ENCODE measurements at places on chromosomes 3 and 15. TPM values are rescaled to one million over a fixed set of nuclear protein-coding genes. Genes with fewer than 3 reads are reported as not detected.

DNA sequence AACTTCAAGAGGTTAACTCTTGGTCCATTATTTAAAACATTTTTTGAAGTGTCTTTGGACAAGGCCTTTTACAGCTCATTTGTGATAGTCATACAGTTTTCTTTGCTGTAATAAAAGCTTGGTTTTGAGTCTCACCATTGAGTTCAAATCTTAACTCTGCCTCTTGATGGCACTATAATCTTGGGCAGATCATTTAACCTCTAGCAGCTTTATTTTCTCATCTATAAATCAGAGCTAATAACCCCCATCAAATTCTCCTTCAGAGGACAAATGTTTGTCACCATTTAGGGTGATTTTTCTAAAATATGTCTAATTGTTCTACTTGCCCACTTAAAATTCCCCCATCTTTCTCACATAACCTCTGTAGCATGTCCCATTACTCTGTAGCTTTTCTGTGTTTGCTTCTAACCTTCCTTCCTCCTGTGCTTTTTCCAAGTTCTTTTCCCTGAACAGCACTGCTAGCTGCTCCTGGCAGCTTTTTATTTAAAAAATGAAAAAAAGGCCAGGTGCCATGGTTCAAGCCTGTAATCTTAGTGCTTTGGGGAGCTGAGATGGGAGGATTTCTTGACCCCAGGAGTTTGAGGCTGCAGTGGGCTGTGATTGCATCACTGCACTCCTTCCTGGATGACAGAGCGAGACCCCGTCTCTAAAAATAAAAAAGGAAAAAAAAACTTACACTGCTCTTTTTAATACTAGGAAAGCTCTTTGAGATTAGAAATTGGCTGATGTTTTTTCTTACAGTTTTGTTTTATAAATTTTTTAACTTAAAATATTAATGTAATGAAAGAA lies 28.5 kb downstream of the UBE2E1 start:
- DNase-seq = no peak

Gene DOCK3
- 5.0 TPM for total RNA-seq

GRCh38 chr15:98387866-98388265 lies 260.5 kb upstream of the IGF1R start:
- DNase-seq = no peak

Gene CRABP1
- 803 TPM for total RNA-seq

DNA sequence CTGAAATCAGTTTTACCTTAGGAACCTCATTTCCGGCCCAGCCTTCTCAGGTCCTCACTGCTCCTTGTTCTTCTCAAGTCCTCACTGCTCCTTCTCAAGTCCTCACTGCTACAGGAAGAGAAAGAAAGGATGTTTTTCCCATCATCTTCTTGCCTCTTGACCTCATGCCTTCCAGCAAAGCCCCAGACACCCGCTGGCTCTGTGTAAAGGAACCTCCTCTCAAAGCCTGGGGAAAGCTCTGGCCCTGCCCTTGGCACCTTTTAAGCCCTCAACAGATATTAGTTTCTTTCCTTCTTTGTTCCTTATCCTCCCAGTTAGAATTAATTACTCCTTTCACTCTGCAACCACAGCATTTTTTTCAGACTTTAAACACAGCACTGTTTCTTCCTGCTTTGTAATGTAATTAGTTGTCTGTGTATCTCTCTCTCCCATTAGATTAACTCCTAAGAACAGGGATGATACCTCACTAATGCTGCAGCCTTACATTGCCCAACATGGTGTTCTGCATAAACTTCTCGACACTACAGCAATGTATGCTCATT lies 4.0 kb upstream of the WDR49 start:
- no peak for DNase-seq

GRCh38 chr15:88040516-88040915 lies 216.0 kb downstream of the NTRK3 start:
- no peak for DNase-seq

GRCh38 chr3:124607163-124607562 lies 123.1 kb upstream of the UMPS start:
- no peak for DNase-seq

DNA sequence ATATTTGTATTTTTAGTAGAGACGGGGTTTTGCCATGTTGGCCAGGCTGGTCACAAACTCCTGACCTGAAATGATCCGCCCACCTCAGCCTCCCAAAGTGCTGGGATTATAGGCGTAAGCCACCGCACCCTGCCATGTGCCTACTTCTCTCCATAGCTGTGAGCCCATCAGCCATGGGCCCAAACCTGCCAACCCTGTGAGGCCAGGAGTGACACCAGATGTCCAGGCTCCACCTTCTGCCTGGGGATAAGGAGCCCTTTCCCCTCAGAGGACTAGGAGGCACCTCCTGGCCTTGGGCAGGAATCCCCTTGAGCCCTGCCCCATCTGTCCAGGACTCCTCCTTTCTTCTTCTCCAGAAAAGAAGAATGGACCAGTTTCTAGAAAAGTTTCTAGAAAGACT lies 14.2 kb upstream of the RFT1 start:
- DNase-seq = no peak

DNA sequence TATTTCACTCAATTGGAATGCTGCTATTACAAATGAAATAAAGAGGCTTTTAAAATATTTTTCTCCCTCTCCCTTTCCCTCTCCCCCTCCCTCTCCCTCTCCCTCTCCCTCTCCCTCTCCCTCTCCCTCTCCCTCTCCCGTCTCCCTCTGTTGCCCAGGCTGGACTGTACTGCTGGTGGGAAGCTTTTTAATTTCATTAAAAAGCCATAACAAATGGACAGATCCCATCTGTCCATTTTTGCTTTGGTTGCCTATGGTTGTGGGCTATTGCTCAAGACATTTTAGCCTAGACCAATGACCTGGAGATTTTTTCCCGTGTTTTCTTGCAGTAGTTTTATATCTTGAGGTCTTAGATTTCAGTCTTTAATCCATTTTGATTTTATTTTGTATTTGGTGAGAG lies 107.2 kb upstream of the LRRC3B start:
- DNase-seq = no peak

Gene MYEF2
- 110 TPM for total RNA-seq

Gene NCEH1
- 2.3 TPM for total RNA-seq

Gene DNAH12
- total RNA-seq = 0.09 TPM

Gene IP6K2
- 139 TPM for total RNA-seq

Gene NDN
- 97.3 TPM for total RNA-seq

Measured in neural crest cell (in vitro differentiated cells).